Activated CD4-positive, CD25-positive, alpha-beta regulatory T cell treated with anti-CD3 and anti-CD28 coated beads, Interleukin-2, amount 50 U/mL, for 16 hours (primary cell): ENCODE measurements at places on chromosomes 1 and 21.

- no peak for DNase-seq
Measured at GRCh38 chr1:246279402-246279801, 227.7 kb downstream of the SMYD3 start.

- no peak for DNase-seq
Measured at GRCh38 chr1:28170001-28170596, 6.4 kb downstream of the PTAFR start.

- peak; percentile 63 for DNase-seq
Measured at GRCh38 chr1:15409388-15410222, at the start of gene EFHD2. TSS of gene EFHD2 (plus strand) at chr1:15409888. CDS start at chr1:15409972, 84 bp downstream.

DNA sequence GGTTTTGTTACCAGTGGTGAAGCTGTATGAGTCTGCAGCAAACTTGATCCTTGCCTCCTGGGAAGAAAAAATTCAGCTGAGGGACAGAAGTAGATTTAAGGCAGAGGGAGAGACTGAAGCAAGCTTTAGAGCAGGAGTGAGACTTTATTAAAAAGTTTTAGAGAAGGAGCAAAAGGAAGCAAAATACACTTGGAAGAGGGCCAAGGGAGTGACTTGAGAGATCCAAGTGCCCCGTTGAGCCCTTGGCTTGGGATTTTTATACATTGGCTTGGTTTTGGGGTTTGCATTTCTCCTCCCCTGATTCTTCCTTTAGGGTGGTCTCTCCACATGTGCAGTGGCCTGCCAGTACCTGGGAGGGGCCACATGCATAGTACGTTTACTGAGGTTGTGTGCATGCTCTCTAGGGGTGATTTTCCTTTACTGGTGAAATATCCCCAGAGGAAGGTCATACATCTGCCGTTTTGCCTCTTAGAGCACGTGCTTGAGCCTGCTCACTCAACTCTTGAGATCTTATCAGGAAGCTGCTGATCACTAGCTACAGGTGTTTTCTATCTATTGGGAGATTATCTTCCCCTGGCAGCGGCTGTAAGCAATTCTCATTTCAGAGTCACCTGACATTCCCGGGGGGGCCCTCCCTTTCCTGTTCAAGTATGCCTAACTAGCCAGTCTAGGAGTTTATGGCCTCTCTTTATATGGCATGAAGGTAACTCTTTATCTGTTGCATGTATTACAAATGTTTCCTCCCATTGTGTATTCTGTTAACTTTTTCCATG lies 20.3 kb downstream of the FASLG start:
- DNase-seq, result no peak

GRCh38 chr1:212700223-212700891 lies 717 bp upstream of the BATF3 start:
- no peak for DNase-seq
